Cortex of kidney (tissue), 1 donor: ENCODE measurements at places on chromosomes 16 and 17.

GRCh38 chr17:17527534-17527933, 31.3 kb upstream of the RASD1 start:
- no peak for DNase-seq

GRCh38 chr17:42853597-42853967, 2.6 kb downstream of the AOC3 start:
- DNase-seq = no peak

GRCh38 chr17:38914741-38915638, 10.4 kb upstream of the LASP1NB start:
- no peak for DNase-seq

GRCh38 chr16:86075839-86076440, 177.0 kb downstream of the IRF8 start:
- DNase-seq = no peak

DNA sequence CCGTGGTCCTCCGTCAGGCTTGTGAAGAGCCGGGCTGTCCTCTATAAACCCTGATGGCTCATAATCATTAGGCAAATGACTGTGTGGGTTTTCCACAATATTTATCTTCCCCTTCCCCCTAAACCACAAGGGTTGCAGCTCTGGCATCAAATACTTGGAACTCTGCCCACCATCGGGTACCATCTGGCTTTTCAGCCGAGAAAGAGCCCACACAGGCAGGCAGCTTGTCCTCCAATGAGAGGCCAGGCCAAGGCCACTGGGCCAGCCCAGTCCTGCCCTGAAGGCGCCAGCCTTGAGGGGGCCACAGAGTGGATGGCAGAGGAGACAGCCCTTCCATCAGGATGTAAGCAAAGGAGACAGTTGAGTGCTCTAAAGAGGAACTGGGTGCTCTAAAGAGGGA, 31.8 kb upstream of the NAT9 start:
- DNase-seq = no peak

DNA sequence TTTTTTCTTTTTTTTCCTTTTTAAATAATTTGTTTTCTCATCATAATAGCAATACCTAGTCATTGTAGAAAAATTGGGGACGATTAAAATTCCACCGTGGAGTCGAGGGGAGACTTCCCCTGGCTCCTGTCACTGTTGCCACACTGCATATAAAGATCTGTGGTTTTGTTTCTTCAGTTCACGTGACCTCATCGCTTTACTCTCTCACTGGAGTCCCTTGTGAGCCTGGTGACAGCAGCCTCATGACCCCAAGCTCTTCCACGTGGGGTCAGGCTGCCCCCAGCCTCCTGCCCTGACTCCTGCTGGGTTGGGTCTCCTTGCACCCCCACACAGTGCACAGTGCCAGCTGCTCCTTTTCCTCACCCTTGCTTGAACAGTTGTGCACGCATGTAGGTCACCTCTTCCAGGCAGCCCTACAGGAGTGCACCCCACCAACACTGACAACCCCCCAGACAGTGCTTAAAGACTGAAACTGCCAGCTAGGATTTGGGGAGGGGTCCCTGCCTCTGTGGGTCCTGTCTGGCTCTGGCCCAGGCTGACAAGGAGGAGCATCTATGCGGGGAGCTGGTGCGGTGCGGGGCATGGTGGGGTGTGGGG, 7.3 kb upstream of the METRNL start:
- DNase-seq = no peak

DNA sequence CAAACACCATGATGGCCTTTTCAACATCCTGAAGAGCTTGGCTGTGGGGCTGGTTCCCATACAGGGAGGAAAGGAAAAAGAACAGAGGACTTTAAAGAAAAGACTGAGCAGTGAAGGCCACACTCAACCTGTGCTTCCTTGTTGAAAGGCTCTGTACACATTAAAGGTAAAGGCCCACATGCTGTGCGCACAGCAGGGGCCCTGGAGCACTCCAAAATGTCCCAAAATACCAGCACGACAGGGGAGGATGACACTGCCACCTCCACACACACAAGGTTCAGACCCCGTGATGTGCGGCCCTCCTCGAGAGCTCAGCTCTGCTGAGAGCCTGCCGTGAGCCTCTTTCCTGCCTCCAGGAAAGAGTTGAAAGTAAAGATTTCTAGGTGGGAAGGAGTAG, 36.5 kb downstream of the FANCA start:
- no peak for DNase-seq

- DNase-seq = no peak
These were observed 22.2 kb downstream of the LASP1 start for GRCh38 chr17:38892083-38892482.

DNA sequence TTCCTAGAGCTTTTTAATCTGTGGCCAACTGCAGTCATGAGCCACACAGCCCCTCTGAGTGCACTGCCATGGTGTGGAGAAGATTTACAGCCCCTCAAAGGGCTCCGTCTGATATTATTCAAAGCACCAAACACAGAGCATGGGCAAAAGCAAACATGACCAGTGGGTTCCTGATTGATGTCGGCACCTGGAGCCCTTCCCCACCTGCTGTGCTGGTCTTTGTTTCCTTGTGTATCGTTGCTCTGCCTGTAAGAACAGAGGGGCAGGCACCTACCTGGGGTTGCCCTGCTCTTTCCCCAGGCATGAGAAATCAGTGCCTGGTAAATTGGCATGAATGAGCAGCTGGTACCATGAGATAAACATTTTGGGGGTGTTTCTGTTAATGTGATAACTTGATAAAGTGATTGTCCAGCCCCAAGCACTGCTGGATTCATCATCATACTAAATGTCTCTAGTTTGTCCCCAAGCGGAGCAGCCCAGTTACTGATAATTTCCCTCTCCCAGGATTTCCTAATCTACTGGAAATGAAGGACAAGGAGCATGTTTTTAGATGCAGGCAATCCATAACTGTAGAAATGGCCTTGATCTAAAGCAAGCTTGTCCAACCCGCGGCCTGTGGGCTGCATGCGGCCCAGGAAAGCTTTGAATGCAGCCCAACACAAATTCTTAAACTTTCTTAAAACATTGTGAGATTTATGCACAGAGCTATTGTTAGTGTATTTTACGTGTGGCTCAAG, 5.0 kb upstream of the SPIRE2 start:
- no peak for DNase-seq

GRCh38 chr17:82685291-82685690, 13.2 kb downstream of the RAB40B start:
- no peak for DNase-seq

DNA sequence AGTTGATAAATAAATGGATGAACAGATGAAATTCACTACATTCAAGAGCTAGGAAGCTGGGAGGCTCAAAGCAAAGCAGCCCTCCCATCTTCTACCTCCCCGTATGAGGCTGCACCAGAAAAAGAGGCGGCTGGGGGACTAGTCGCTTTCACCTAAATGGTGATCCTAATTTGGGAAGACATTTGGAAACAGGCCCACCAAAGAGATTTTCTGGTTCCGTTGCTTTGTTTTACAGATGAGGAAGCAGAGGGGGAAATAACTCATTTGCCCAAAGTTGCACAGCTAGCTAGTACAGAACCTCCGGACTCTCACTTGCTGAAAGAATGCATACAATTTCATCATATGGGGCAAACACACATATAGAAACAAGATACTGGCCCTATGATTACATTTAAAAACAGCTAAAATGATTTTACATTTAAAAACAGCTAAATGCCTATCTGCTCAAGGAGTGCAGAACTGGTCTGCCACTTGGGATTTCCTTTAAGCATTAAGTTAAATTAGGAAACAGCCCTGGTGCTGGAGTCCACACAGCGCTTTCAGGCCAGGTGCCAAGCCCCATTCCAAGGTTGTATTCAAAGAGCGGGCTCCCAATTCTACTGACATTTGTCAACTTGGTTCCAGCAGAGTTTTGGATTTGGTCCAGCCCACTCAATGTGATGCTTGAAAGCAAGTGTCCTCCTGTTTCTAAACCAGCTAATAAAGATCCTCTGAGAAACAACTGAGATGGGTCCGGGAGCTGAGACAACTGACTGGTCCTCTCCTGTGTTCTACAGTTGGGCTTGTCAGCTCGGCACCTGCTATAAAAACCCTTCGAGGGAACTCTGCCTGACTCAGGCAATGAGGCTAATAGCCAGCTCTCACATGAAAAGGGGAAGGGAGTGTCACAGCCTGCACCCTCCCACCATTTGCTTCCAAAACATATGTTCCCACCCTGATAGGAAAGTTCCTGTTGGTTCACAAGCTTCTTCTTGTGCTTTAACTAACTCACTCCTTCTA, 11.7 kb downstream of the ERN1 start:
- no peak for DNase-seq

DNA sequence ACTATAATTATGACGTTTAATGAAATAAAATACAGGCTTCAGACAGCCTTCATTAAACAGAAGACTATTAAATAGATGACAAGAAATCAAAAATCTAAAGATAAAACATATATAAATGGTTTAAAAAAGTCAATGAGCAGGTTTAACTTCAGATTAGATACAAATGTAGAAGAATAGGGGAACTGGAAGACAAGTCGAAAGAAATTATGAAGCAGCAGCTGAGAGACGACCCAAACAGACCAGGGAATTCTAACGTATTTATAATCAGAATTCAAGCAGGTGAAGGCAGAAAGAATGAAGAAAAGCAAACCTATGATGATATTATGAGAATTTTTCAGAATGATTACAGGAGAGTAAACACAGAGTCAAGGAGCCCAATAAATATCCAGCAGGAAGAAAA, 235.1 kb upstream of the XYLT1 start:
- no peak for DNase-seq

GRCh38 chr17:1920948-1921351, 91.1 kb downstream of the RPA1 start:
- DNase-seq = no peak

GRCh38 chr17:38867968-38868816, 1.7 kb upstream of the LASP1 start:
- no peak for DNase-seq

GRCh38 chr16:72853575-72854266, 194.2 kb downstream of the ZFHX3 start:
- DNase-seq = no peak

- no peak for DNase-seq
These were observed 44.0 kb downstream of the SDK2 start for GRCh38 chr17:73600103-73600871.

- no peak for DNase-seq
These were observed 13.8 kb downstream of the PKD1 start for GRCh38 chr16:2121853-2122252.
